Activated gamma-delta T cell treated with Interleukin-2 at 50 U/mL for 16 hours (primary cell): ENCODE measurements at places on chromosomes 2 and 18.

DNA sequence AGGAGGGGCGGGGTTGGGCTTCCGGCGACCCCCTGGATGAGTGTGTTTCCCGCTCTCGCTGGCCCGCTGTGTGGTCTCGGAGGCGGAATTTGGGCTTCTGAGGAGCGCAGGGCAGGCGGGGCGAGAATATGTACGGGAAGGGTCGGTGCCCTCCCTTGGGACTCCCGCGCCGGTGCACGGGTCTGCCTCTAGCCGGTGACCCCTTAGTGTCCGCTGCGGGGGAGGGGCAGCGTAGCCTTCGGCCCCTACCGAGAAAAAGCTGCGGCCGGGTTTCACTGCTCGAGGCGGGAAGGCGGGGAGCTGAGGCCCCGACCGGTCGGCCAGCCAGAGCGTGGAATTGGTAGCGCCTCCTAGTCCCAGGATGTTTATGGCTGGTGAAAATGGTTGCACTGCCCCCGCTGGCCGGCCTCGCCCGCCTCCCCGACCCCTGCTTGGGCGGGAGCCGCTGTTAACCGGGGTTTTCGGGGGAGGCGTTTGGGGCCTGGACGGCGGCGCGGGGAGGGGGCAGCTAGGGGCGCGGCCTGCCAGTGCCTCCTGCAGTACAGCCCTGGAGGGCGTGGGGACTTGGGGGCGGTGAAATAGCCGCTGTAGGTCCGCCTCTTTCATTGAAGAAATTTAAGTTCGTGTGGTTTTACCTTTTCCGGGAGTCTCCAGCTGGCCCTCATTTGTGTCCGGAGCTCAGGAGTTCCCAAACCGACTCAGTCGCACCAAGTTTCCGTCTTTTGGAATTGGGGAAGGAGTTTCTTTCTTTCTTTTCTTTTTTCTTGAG is at the start of gene UGP2:
UGP2 (plus strand) TSS at position 643 of the 769 bp plus-strand sequence. CDS start 290 bp downstream, outside the sequence.
- DNase-seq: peak; percentile 82

- DNase-seq: no peak
Observed at GRCh38 chr2:52659546-52659945, 1108.1 kb upstream of the CHAC2 start.

DNA sequence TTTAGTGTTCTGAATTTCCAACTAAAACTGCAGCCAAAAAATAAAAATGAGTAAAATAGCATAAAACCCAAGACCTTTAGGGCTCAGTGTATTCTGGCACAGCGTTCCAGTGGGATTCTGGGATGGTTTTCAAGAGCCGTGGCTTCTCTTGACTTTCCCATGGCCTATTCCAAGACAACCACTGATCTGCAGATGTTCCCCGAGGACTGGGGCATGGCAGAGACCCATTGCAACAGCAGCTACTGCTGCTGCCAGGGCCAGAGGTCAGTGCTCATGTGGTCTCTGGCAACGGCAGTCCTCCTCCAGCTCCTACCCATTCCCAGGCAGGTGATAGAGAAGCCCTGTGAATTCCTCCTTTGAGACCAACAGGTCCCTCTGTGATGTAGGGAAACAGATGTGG is 26.8 kb downstream of the TNP1 start:
- no peak for DNase-seq

- no peak for DNase-seq
Observed at GRCh38 chr2:70509565-70509964, 44.1 kb downstream of the TGFA start.

- no peak for DNase-seq
Observed at GRCh38 chr2:74555610-74556103, 1.1 kb downstream of the DOK1 start.

DNA sequence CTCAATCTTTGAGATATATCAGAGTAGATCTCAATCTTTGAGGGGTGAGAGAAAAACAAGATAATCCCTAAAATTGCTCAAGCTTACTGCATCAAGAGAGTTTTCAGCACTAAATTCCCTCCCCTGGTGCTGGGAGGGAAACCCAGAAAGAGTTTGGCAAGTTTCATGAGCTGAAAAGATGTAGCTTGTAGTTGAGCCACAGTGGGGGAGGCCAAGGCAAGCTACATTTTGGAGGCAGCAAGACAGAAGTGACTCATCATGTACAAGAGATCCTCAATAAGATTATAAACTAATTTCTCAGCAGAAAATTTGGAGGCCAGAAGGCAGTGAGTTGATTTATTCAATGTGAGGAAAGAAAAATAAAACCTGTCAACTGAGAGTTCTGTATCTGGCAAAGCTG is 308.2 kb downstream of the PIEZO2 start:
- DNase-seq: no peak

DNA sequence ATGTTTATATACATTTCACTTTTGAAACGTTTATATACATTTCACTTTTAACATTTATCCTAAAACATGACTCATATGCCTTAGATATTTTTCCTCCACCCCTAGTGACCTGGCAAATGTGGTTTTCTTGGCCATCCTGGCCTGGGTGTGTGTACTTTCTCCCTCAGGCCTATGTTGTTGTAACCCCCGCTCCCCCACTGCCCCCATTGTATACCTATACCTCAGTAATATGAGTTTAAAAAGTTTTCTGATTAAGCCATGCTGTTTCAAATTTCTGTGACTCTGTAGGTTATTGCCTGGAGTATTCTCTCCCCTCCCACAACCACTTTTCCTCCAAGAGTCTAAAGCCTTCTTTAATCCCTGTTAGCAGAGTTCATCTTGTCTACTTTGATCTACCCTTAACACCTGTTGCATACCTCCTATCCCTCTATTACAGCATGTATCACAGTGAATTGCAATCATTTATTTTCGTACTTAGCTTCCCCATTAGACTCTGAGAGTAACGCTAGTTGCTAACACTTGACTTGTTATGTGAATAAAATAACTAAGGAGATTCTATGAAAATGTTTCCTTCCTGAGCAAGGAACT is 67.9 kb downstream of the LCLAT1 start:
- DNase-seq: no peak

DNA sequence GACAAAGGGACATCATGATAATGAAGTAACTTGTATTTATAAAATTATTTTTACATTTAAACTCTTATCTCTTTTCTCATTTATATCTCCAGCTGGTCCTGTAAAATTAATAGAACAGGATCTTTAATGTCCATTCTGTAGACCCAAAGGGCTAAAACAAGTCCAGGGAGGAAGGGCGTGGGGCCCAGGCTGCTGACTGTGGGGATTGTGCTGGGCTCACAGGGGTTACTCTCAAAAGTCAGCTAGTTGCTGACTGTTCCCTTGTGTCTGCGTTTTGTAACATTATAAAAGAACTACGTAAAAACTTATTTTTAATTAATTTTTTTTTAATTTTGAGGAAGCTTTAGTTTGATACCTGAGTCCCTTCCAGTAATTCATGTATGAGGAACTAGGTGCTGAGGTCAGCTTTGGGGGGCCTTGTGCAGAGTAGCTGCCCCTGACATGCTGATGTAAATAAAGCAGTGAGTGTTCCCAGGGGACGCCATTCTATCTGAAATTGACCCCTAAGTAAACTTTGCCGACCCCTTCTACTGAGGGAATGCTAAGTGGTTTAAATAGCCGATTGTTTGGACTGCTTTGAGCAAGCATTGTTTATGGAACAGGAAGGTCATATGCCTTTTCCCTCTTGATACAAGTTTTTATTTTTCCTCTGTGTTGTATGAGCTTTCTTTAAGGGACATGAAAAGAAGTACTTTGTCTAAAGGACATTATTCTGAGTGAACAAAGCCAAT is 56.4 kb downstream of the MERTK start:
- DNase-seq: no peak
